Fibroblast of skin of right biceps (primary cell): ENCODE measurements at places on chromosomes 6 and 20.

DNA sequence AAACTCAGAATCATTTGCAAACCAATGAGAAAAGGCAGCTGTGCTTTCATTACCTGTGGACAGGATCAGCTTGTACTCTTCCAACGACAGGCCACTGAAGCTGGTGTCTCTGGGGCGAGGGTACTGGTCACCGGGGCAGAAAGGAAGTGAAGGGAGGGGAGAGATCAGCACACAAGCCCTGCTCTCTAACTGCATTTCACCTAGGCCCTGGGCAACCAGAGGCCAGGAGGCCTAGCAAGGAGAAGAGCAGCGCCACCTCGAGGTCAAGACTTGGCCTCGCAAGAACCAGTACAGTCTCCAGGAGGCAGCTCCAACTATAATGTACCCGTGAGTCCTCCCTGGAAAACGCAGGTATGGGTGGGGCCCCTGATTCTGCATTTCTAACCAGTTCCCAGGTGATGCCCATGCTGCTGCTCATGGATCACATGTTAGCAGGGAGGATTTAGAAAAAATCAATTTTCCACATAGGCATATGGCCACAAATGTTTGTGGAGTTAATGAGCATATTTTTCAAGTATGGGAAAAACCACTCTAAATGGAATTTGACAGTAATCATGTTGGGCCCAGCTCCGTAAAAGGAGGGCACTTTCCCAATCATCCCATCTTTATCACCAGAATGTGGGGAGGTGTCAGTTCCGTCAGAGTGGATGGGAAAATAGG lies 11.0 kb downstream of the UQCC2 start:
- DNase-seq = peak; percentile 60

DNA sequence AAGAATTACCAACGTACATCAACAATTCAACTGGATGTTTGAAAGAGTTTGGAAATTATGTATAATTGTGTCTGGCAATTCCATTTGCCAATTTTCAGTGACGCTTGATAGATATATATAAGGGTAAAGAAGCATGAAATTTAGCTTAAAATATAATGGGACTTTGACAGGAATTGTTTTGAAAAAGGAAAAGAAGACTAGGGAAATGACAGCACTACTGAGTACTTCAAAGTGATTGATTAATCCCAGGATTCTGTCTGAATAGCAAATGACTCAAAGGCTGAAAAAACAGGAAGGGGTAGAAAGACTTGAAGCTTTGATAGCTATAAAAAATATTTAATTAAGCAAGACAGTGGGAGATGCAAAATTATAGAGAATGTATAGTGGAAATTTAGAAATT lies 200.0 kb downstream of the KHDRBS2 start:
- DNase-seq = no peak

DNA sequence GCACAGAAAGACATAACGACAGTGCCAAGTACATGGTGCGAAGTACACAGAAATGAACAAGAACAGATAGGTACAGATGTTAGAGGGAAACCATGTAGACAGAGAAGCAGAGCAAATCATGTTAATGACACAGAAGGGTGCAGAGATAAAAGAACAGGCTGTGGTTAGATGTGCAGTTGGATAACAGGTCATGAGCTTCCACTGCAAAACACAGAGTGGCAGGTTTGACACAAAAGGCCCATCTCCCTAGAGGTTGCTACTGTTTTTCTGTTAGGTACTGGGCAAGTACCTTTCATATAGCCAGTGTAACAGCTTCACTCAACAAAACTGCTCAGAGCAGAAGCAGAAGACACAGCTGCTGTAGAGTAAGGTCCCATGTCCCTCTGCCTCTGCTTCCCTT lies 84.6 kb downstream of the AK9 start:
- DNase-seq = no peak

DNA sequence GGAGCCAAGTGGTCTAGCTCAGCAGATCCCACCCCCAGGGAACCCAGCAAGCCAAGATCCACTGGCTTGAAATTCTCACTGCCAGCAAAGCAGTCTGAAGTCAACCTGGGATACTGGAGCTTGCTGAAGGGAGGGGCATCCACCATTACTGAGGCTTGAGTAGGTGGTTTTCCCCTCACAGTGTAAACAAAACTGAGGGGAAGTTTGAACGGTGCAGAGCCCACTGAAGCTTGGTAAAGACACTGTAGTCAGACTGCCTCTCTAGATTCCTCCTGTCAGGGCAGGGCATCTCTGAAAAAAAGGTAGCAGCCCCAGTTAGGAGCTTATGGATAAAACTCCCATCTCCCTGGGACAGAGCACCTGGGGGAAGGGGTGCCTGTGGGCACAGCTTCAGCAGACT lies 819.5 kb upstream of the EPHA7 start:
- DNase-seq = no peak

GRCh38 chr20:32681175-32682084 lies 7.7 kb upstream of the C20orf203 start:
- DNase-seq = peak; percentile 55

GRCh38 chr6:158026054-158026900 lies 44.6 kb downstream of the SYNJ2 start:
- peak; percentile 98 for DNase-seq

GRCh38 chr6:85360794-85361642 lies 88.9 kb upstream of the NT5E start:
- peak; percentile 98 for DNase-seq

- peak; percentile 34 for DNase-seq
These were observed 608 bp upstream of the EIF2S2 start for GRCh38 chr20:34112600-34113101.

DNA sequence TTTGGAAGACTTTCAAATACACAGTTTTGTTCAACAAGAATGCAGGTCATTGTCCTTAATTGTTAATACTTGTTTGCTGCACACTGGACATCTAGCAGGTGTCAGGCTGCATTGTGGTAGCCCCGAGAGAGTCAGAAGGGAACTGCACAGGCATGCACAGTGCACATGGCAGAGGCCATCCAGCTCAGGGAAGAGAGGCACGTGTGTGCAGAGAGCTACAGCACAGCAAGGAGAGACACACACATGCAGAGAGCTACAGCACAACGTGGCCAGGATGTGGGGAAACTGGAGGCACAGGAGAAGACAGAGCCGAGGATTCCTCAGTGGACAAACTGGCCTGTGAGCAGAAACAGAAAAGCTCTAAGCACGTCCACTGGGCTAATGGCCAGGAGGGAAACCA lies 272.0 kb downstream of the SMOC2 start:
- no peak for DNase-seq

- DNase-seq = no peak
These were observed 10.1 kb downstream of the ROMO1 start for GRCh38 chr20:35709259-35709658.

- DNase-seq = peak; percentile 56
These were observed 9.0 kb downstream of the UQCC2 start for GRCh38 chr6:33702345-33702977.

DNA sequence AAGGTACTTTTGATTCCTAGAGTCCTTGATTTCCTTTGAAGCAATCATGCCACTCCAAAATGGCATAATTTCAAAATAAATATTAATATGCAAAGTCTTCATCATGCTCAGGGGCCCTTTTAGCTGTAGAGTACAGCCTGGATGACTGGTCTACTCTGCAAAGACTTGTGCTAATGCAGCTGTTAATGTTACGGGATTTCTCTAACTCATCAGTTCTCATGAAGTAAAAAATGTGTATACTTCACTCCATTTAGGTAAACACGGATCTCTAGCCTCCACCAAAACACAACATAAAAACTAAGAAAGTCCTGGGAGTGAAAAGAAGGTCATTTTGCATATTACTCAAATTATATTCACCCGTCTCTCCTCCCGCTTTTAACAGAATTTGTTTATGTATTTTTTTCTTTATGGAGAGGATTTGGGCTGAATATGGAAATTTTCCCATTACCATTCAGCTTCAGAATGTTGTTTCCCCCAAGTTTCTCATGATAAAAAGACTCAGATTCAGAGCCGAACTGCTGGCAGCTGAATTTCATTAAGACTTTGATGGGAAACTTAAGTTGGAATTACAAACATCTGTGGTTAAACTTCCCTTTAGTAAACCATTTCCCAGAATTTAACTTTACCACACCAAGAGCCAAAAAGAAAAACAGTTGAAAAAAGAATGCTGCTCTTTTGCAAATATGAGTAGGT lies 8.7 kb downstream of the LAMA4 start:
- peak; percentile 95 for DNase-seq

- peak; percentile 34 for DNase-seq
These were observed 72.3 kb downstream of the RNGTT start for GRCh38 chr6:88890860-88891845.

DNA sequence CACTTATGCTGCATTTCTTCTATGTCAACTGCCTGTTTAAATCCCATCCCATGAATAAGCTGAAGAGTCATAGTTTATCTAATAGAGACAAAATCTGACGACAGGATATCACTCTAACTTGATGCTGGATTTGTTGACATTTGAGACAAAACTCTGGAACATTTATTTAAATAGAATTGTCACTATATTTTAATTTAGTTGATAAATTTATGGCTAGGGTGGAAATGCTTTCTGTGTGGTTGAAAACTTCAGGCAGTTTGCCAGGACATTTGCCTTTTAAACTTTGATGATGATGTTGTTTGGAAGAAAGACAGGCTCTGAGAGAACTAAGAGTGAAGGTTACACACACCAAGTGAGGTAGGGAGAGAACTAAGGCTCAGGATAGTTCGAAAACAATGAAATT lies 68.1 kb downstream of the GJA1 start:
- peak; percentile 82 for DNase-seq

GRCh38 chr6:37171201-37171969 lies 1.4 kb downstream of the PIM1 start:
- DNase-seq = peak; percentile 56

DNA sequence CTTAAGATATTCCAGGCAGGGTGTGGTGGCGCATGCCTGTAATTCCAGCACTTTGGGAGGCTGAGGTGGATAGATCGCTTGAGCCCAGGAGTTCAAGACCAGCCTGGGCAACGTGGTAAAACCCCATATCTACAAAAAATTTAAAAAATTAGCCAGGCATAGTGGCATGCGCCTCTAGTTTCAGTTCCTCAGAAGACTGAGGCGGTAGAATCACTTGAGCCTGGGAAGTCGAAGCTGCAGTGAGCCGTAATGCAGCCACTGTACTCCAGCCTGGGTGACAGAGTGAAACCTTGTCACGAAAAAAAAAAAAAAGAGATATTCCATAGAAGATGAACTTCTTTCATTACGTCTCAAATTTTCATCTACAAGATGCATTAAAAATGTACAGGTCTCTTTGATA lies 46.7 kb upstream of the ISM1 start:
- DNase-seq = no peak

- DNase-seq = no peak
These were observed 2.1 kb downstream of the PRSS35 start for GRCh38 chr6:83514466-83514865.

- DNase-seq = no peak
These were observed 188.2 kb downstream of the CDKAL1 start for GRCh38 chr6:20722455-20722854.

- DNase-seq = no peak
These were observed 98.0 kb upstream of the FOXA2 start for GRCh38 chr20:22682381-22682780.

DNA sequence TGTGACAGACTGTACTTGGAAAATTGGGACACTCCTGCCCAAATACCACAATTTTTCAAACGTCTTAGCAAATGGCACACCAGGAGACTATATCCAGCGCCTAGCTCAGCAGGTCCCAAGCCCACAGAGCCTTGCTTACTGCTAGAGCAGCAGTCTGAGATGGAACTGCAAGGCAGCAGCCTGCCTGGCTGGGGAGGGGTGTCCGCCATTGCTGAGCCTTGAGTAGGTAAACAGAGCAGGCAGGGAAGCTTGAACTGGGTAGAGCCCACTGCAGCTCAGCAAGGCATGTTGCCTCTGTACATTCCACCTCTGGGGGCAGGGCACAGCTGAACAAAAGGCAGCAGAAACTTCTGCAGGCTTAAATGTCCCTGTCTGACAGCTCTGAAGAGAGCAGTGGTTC lies 1003.3 kb upstream of the MAP3K7 start:
- DNase-seq = no peak

GRCh38 chr6:82507112-82507511 lies 143.5 kb downstream of the TPBG start:
- DNase-seq = no peak

DNA sequence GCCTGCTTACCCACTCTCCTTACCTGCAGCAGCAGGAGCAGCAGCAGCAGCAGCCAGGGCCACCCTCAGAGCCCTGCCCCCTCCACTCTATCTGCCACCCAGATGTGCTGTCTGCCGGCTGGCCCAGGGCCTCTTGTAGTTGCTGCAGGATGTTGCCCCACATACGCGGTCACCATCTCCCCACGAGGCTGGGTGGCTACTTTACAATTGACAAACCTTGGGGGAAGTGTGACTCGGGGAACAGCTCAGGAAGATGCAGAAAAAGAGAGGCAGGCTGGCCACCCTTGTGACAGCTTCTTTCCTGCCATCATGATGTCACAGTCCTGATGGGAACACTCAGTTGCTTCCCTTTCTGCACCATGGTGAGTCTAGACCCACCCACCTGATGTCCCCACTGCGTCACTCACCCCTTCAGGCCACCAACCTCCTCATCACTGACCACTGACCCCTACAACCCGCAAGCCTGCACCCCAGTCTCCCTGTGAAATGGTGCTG lies 14.5 kb downstream of the TREM1 start:
- DNase-seq = no peak

- peak; percentile 93 for DNase-seq
These were observed 268.9 kb downstream of the CDH4 start for GRCh38 chr20:61520893-61521460.

GRCh38 chr6:13075141-13075845 lies 253.0 kb downstream of the TBC1D7 start:
- no peak for DNase-seq

- DNase-seq = no peak
These were observed 155.0 kb upstream of the JARID2 start for GRCh38 chr6:15090745-15091384.

DNA sequence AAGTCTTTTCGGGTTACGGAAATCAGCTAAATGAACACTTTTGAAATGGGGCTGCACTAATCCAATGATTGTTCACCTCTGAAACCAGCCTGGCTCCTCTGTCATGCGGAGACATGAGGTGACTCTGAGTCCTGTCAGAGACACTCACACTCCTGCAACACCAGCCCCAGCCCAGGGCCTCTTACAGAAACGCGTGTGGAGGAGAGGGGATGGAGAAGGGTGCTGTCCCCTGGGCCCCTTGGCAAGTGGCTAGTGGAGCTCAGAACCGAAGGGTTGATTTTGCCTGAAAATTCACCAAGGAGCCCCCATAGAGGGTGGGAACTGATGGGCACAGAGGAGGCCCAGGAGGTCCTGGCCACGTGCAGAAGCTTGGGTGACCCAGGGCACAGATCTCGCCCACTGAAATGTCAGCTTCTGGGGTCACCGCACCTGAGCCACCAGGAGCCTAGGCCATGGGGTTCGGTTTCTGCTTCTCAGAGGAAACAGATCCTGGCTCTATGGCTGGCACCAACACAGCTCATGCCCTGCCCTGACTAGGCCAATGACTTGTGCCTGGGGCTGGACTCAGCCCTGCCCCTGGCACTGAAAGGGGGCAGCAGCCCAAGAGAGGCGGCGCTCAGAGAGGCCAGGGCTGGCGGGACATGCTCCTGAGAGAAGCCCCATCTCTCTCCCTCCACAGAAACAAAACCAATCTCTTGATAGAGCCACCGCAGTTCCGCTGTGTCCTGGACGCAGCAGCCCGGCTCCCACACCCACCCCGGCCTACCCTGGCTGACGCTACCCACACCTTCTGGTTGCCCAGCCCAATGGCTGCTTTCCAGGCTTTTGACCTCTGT lies 144.7 kb downstream of the ERMARD start:
- DNase-seq = no peak
